ENCODE measurements at places on chromosomes 1 and 21.

DNA sequence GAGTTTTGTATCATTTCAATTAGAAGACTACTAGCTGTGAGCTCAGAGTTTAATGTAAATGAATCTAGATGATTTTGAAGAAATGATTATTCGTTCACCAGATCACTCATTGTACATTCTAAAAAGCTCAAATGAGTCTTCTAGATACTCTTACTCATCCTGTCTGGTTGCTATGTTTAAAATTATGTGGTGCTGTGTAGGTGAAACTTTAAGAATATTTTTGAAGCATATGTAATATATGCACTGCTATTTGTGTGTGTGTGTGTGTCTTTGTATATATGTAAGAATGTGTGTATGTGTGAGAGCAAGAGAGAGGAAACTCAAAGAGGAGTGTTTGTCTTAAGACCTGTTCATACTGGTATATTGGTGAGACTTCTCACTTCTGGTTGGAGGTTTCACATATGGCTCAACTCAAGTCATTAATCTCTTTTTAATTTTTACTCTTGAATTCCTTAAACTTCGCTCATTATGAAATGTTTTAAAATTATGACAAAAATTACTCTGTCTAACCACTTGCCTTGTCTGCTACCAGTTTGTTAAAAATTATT is 8.6 kb upstream of the C1orf105 start:
- DNase-seq: no peak

GRCh38 chr1:236021424-236022135 is 43.3 kb downstream of the NID1 start:
- peak; percentile 71 for DNase-seq

GRCh38 chr1:84887261-84887934 is 5.6 kb downstream of the LPAR3 start:
- DNase-seq: no peak

DNA sequence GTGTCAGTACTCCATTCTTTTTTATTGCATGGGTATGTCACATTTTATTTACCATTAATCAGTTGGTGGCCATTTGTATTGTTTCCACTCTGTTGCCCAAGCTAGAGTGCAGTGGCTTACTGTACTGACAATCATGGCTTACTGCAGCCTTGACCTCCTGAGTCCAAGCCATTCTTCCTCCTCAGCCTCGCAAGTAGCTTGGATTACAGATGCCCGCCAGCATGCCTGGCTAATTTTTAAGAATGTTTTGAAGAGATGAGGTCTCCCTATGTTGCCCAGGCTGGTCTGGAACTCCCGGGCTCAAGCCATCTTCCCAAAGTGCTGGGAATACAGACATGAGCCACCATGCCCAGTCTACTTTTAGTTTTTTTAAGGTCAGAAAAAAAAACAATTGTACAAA is 813 bp upstream of the SFT2D2 start:
- no peak for DNase-seq

GRCh38 chr1:939511-940106 is 15.9 kb downstream of the SAMD11 start:
- DNase-seq: no peak

GRCh38 chr1:118931876-118932275 is 56.3 kb downstream of the TBX15 start:
- DNase-seq: no peak

GRCh38 chr1:209427811-209428210 is 155.7 kb upstream of the CAMK1G start:
- no peak for DNase-seq

- no peak for DNase-seq
These were observed 1171.4 kb upstream of the ADGRL2 start for GRCh38 chr1:80629304-80629837.

GRCh38 chr1:90836345-90836679 is 119.2 kb upstream of the BARHL2 start:
- no peak for DNase-seq

- DNase-seq: no peak
These were observed 118.7 kb downstream of the CASZ1 start for GRCh38 chr1:10677491-10678391.

- no peak for DNase-seq
These were observed 11.0 kb upstream of the VCAM1 start for GRCh38 chr1:100708476-100709062.

- DNase-seq: no peak
These were observed 17.4 kb downstream of the KANK4 start for GRCh38 chr1:62301726-62302390.

- no peak for DNase-seq
These were observed 113.3 kb upstream of the PTGFR start for GRCh38 chr1:78377356-78377928.

DNA sequence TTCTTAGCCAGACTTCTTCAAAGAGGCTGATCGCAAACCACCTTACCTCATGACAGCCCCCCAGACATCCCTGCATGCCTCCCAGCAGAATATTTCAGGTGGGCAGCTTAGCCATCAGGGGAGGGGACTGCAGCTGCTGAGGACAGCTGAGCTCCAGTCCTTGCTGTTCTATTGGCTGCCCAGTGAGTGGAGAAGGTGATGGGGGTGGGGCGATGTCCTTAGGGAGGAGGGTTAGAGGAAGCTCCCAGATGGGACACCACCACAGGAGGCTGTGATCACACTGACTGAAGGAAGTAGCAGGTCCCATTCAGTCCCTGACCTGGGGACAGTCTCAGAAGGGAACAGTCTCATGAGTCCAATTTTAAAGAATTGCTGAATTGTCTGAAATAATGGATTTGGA is 38.3 kb downstream of the GJA5 start:
- no peak for DNase-seq

DNA sequence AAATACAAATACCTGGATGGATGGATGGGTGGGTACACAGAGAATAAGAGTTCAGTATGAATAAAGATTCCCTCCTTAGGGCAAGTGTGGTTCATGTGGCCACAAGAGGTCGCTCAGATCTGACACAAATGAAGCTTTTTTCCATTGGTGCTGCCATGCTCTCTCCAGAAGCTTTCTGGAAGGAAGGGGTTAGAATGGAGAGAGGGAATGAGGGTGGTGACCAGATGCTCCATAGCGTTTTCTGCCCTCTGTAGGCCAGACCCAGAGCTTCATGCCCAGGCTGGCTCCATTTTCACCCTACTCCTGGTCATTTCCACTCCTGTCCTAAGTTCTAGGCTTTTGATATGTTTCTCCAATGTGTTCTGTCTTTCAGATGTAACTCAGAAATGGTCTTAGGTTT is 3.3 kb upstream of the FCRL6 start:
- peak; percentile 59 for DNase-seq

GRCh38 chr1:27284425-27285273 is 37.3 kb upstream of the TMEM222 start:
- peak; percentile 49 for DNase-seq

GRCh38 chr1:207440626-207441025 is 13.5 kb upstream of the CR2 start:
- no peak for DNase-seq

DNA sequence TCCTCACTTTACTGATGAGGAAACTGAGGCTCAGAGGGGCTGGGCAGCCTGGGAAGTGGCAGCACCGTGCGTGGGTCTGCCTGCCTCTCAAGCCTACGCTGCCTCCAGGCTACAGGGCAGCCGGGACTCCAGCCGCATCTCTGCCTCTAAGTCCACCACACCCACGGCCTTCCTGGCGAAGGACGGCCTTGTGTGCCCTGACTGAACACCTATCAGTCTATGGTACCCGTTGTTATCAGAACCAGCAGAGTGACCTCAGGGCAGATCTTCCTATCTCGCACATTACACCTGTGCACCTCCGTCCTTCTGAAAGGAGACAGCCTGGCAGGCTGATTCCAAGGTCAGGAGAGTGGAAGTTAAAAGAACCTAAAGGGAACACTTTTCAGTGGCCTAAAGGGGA is 35.7 kb upstream of the SLC30A1 start:
- DNase-seq: no peak

DNA sequence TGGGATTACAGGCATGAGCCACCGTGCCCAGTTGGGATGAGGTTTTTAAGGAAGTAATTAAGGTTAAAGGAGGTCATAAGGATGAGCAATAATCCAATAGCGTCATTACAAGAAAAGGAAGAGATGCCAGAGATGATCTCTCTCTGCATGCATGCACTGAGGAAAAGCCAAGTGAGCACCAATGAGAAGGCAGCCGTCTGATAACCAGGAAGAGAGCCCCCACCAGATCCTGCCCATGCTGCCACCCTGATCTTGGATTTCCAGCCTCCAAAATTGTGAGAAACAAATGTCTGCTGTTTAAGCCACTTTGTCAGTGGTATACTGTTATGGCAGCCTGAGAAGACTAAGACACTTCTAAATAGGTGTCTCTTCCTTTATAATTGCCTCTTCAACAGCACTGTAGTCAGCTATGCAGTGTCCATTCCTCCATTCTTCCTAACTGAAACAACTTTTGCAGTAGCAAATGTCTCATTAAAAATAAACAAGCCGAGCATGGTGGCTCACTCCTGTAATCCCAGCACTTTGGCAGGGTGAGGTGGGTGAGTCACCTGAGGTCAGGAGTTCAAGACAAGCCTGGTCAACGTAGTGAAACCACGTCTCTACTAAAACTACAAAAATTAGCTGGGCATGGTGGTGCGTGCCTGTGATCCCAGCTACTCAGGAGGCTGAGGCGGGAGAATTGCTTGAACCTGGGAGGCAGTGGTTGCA is 216.2 kb upstream of the RUNX1 start:
- DNase-seq: no peak

DNA sequence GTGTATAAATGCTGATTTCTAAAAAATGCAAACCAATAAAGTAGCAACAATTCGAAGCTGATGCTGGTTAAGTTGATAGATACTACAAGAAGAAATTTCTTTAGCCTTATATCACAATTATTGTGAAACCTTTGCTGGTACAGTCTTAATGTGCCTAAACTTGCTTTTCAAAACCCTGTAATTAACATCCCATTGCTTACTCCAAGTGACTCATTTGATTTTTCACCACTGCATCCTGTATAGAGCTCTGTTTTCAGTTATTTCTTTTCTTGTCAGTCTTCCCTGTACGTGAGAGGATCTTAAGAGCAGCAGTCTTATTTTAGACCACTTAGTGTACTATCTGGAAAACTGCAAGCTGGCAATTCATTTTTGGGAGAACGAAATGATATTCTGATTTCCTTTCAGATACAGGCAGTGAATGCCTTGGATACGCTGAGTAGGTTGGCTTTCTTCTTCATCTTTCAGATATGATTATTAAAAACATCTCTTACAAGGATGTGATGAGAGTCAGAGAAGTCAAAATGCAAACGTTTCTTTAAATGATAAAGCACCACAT is 210.3 kb downstream of the KCTD3 start:
- peak; percentile 67 for DNase-seq

GRCh38 chr1:240998441-240999015 is 358.5 kb downstream of the RGS7 start:
- no peak for DNase-seq

Data from fibroblast of skin of left quadriceps (primary cell).